ENCODE measurements at places on chromosomes 1 and 21.

GRCh38 chr1:223706077-223706973 lies 6.0 kb upstream of the CAPN2 start:
- no peak for DNase-seq

GRCh38 chr1:62784509-62785365 lies 805 bp downstream of the ATG4C start:
- no peak for DNase-seq

DNA sequence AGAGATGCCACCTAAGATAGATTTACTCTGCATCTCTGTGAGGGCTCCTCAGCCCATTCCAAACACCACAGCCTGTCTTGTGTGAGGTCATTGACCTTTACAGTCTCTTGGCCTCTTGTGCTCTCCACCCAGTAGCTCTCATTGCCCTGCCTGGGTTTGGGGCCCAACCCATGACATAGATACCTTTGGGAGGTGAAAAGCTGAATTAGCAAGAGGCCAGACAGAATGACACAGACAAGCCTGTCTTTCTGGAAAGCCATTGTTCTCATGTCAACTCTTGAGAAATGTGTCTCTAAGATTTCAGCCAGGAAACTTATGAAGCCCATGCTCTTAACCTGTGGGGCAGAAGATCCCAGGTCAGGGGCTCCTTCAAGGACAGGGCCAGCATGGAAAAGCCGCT lies 18.4 kb upstream of the F3 start:
- DNase-seq = no peak

DNA sequence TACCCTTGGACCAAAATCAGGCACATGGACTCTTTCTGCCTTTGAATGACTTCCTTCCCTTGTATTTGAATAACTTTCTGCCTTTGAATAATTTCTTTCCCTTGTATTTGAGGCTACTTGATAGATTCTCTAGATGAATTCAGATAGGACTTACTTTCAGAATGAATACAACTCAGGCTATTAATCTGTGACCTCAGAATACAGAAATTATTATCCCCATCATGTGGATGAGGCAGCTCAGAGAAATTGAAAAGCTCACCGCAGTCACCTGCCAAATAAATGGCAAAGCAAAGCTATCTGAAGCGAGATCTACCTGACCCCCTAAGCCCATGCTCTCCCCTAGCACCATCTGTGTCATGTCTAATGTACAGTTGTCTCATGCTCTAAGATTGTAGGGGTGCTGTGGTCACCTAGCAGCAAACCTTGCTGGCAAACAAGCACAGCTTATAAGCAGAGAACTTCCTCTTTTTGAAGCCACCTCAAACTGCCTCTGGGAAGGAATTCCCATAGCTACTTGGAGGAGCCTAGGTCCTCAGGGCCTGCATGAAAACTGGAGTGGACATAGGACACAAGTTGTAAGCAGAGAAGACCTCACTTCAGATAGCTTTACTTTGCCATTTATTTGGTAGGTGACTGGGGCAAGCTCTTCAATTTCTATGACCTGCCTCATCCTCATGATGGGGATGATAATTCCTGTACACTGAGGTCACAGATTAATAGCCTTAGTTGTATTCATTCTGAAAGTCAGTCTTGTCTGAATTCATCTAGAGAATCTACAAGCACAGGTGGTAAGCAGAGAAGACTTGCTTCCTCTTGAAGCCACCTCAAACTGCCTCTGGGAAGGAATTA lies 66.1 kb downstream of the FASLG start:
- DNase-seq = no peak

DNA sequence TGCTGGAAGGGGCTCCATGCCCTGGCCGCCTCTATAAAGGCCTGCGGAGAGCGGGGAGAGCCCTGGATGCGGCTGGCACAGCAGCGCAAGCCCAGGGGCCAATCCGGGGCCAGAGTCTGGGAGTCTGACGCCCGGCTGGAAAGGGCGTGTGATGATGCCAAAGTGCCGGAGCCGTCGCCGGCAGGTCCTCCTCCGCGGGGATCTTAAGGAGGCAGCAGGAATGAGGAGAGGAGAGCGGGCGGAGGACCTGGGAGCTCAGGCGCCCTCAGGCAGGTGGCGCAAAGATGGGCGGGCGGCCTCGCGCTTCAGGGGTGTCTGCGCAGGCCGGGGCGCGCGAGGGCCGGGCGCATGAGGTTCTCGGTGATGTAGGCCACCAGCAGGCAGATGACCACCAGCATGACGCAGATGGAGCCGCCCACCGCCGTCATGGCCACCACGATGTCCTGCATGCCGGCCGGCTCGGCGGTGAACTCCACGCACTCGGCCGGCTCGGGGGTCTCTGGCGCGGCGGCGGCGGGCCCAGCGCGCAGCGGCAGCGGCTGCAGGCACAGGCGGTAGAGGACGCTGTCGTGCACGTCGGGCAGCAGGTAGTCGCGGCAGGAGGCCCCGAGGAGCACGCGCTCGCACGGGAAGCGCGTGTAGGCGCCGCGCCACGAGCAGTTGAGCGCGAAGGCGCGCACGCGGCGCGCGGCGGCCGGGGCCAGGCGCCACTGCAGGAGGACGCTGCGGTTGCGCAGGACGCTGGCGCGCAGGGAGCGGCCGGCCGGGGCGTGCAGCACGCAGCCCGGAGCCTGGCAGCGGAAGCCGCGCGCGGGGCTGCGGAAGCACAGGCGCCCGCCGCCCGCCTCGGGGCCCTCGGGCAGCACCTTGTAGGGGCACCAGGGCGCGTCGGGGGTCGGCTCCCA lies 653 bp downstream of the FNDC10 start:
- DNase-seq = no peak

GRCh38 chr1:27527223-27527889 lies 37.4 kb upstream of the WASF2 start:
- DNase-seq = peak; percentile 74

- no peak for DNase-seq
Measured at GRCh38 chr1:172588296-172589291, 55.6 kb downstream of the SUCO start.

- no peak for DNase-seq
Measured at GRCh38 chr1:213448776-213449175, 397.7 kb downstream of the RPS6KC1 start.
